Left colon (tissue), 2 donors: ENCODE measurements at places on chromosomes 2 and 18.

DNA sequence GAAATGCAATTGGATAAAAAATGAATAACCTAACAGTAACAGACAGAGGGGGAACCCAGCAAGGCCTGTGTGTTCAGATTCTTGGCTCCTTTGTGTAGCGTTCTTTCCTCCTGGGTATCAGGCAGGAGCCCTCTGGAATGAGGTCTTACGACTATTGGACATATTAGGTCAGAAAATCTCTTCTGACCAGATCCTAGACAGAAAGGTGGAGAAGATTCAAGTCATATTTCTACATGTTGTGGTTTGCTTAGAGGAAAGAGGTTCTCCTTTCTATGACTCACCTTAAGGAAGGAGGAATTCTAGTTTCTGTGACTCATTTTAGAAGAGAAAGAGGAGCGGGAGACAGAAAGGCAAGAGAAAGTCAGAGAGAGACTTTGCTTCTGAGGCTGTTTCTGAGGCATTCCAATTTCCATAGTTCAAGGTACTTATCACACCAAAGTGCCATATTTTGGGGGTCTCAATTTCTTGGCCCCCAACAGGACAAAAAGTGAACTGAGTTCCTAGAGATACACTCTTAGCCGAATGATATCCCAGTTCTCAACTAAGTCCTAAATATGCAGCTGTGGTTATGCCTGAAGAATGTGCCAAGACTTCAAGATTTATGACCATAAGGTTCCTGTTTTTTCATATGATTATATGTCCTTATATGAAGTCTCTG is 618.6 kb downstream of the ZEB2 start:
- DNase-seq = no peak

GRCh38 chr2:210901326-210901725 is 344.9 kb downstream of the CPS1 start:
- no peak for DNase-seq

GRCh38 chr2:36918307-36918706 is 48.0 kb downstream of the STRN start:
- DNase-seq = no peak

DNA sequence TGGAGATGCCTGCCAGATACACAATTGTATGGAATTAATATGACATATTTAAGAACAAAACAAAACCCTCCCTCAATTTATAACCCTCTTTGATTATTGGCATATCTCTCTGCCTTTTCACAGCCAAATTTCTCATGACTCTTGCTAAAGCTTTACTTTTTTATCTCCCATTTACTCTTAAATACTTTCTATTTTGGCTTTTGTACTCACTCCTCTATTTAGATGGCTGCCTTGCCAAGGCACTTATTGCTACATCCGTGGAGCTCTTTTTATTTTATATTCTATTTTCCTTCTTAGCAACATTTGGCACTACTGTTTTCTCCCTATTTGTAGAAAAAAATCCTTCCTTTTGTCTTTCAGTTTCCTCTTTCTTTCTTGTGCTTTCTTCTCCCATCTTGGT is 466.4 kb upstream of the CWC22 start:
- DNase-seq = no peak

- DNase-seq = no peak
These were observed 249.4 kb downstream of the MEIS1 start for GRCh38 chr2:66684289-66684688.

DNA sequence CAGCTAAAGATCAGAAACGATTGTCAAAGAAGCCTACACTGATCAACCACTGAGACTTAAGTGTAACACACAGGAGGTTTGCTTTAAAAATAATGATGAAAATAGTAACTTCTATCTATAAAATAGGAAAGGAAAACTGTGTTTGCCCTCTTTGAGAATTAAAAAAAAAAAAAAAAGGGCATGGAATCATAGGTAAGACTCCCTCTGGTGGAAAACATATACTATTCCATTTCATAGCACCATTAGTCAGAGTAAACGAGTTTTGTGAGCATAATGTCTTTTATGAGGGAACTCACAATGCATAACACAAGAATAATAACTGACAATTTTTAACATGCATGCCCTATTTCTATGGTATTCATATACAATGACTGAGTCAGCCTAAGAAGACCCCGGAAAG is 36.3 kb downstream of the SLC35F5 start:
- no peak for DNase-seq

DNA sequence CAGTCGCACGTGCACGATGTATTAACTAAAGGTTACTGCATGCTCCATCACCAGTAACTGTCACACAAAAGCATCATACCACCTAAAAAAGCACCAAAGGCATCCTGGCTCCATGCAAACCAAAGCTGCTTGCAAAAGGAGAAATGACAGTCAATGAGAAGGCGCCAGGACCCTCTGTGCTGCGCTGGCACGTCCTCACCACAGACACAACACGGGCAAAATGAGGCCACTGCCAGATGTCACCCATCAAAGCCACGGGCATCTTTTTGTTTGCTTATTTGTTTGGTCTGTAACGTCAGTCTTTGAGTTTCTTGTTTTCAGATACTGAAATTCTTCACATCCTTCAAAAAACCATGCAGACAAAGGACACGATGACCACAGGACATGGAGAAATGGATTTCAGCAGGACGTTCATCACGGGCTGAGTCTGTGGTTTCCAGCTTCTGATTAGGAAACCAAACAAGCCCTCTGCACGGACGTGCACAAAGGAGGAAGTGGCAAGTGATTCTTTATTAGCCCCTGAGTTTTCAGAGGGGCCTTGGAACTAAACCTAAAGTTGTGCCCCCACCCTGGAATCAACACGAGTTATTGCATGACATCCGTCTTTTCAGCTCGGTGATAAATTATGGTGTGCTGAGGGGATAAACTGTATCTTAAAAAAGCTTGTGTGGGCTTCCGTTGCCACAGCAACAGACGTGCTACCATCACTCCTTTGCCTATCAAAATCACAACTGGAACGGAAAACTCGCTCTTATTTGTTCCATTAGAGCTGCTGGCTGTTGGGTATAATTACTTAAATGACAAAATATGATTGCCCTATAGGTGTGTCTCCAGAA is 181.8 kb downstream of the EIPR1 start:
- no peak for DNase-seq

DNA sequence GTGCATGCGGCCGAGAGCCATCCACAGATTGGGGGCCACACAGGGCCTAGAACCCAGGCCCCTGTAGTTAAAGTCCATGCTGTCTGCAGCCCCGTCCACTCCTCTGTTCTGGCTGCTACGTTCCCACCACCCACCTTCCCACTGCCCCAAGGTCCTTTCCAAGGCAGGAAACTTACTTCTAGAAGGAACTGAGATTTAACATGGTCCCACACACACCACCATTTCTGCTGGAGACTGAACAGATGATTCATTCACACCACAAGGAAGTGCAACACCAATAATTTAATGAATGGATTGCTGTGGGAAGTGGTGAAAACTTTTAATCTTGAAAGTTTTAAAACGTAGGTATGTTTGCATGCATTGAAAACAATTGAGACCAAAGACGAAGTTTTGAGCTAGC is 95.2 kb downstream of the LBH start:
- no peak for DNase-seq

DNA sequence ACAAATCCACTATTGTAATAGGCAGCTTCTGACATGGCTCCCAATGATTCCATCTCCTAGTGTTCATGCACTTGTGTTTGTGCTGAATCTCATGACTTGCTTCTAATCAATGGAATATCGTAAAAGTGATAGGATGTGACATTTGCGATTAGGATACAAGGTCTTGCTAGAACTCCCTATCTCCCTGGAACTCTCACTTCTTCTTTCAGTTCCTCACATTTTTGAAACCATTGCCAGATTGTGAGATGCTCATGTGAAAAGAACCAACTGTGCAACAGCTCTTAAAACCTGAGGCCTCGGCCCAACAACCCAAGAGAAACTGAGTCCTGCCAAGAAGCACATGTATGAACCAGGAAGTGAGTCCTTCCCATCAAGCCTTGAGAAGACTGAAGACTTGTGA is 226.9 kb upstream of the DTNA start:
- no peak for DNase-seq

DNA sequence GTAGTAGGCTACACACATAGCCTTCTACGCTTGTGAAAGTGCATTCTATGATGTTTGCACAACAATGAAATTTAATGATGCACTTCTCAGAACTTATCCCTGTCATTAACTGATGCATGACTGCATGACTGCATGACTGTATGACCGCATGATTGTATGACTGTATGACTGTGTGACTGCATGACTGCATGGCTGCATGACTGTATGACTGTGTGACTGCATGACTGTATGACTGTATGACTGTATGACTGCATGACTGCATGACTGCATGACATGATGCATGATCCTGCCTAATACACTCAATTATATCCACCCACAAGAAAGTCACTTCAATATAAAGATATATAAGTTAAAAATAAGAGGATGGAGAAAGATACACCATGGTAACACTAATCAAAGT is 365.4 kb upstream of the FSIP2 start:
- DNase-seq = no peak

DNA sequence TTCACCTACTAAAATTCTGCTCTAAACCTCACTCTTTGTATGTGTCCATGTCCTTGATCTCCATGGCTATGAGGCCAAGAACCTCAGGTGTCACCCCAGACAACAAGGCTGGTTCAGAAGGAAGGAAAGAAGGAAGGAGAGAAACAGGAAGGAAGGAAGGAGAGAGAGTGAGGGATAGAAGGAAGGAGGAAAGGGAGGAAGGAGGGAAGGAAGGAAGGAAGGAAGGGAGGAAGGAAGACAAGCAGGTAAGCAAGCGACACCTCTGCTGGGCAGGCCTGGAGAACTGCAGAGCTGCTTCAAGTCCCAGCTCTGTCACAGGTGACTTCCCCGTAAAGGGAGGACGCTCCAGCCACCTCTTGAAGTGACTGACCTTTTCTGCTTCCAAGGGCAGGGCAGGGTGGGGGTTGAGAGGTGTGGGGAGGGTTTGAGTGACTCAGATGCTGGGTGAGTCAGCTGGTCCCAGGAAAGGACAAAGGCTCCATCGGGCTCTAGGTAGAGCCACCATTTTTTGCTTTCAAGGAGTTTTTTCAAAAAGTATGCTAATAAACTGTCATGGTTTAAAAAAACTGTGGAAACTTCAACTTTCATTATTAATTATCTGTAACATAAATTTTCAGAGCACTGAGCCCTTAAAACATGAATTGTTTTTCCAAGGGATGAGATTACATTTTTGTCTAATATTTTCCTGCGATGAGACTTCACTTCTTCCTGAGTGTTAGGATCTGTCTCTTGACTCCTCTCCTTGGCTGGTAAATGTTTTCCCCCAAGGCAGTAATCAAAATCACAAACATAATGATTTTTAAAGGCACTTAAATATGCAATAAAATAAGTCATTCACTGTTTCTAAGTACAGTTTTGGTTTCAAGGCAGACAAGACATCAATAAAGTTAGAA is 90.1 kb upstream of the L3MBTL4 start:
- DNase-seq = no peak
